ENCODE measurements at places on chromosomes 7 and 10. TPM values are rescaled to one million over a fixed set of nuclear protein-coding genes. Genes with fewer than 3 reads are reported as not detected.

NACAD gene
- total RNA-seq, result 1.7 TPM

WASL gene
- total RNA-seq, result 9.1 TPM

ERV3-1 gene
- total RNA-seq, result 6.5 TPM

SLC16A9 gene
- total RNA-seq, result 0.26 TPM

DDC gene
- not detected for total RNA-seq

RFC2 gene
- total RNA-seq, result 11.2 TPM

GIMAP4 gene
- not detected for total RNA-seq

CPVL gene
- total RNA-seq, result 0.16 TPM

FUOM gene
- total RNA-seq, result 11.0 TPM

WDR86 gene
- 0.95 TPM for total RNA-seq

GRM8 gene
- total RNA-seq, result not detected

COL26A1 gene
- total RNA-seq, result not detected

NME8 gene
- not detected for total RNA-seq

PPIA gene
- total RNA-seq, result 1,099 TPM

AQP1 gene
- 1.4 TPM for total RNA-seq

MEOX2 gene
- total RNA-seq, result 0.16 TPM

VPS37D gene
- total RNA-seq, result 7.5 TPM

SPDYE2B gene
- not detected for total RNA-seq

HTR7 gene
- 3.3 TPM for total RNA-seq

LBX1 gene
- under 0.01 TPM for total RNA-seq

AKR1C4 gene
- total RNA-seq, result not detected

ADRA2A gene
- total RNA-seq, result not detected

HMX3 gene
- total RNA-seq, result 0.16 TPM

MACC1 gene
- total RNA-seq, result 0.09 TPM

PTTG1IP2 gene
- not detected for total RNA-seq

TMEM184A gene
- under 0.01 TPM for total RNA-seq

TDRD1 gene
- total RNA-seq, result not detected

C10orf120 gene
- not detected for total RNA-seq

SH2D4B gene
- total RNA-seq, result not detected

EBLN1 gene
- total RNA-seq, result not detected

GPER1 gene
- total RNA-seq, result 3.6 TPM

MYO1G gene
- under 0.01 TPM for total RNA-seq

GDI2 gene
- 544 TPM for total RNA-seq

DNAH11 gene
- under 0.01 TPM for total RNA-seq

CTAGE15 gene
- total RNA-seq, result 0.09 TPM

PNLIP gene
- not detected for total RNA-seq

SPDYE2 gene
- total RNA-seq, result not detected

ZNF488 gene
- total RNA-seq, result not detected

SPDYE11 gene
- not detected for total RNA-seq

GCK gene
- total RNA-seq, result 3.2 TPM

CCNY gene
- 35.6 TPM for total RNA-seq

HOXA7 gene
- total RNA-seq, result not detected

MUC12 gene
- total RNA-seq, result 0.34 TPM
